ENCODE measurements at places on chromosomes 16 and 17.

- peak; percentile 57 for DNase-seq
Measured at GRCh38 chr17:46853896-46854444, 2.6 kb downstream of the WNT9B start.

- no peak for DNase-seq
Measured at GRCh38 chr17:79974566-79975497, 60.8 kb downstream of the TBC1D16 start.

DNA sequence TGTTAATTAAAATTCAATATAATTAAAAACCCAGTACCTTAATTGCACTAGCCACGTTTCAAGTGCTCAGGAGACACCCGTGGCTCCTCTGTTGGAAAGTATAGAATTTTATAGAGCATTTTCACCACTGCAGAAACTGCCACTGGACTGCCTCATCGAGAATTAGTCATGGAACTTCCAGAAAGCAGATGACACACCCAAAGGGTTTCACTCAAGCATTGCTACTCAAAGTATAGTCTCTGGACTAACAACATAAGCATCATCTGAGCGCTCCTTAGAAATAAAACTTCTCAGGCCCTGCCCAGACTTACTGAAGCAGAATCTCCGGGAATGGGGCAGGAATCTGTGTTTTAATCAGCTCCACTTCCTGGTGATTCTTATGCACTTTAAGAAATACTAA, 63.5 kb upstream of the GPR139 start:
- DNase-seq: no peak

GRCh38 chr16:62035115-62036092, 834 bp downstream of the CDH8 start:
- no peak for DNase-seq

GRCh38 chr16:10576390-10577304, 3.8 kb downstream of the EMP2 start:
- peak; percentile 54 for DNase-seq

DNA sequence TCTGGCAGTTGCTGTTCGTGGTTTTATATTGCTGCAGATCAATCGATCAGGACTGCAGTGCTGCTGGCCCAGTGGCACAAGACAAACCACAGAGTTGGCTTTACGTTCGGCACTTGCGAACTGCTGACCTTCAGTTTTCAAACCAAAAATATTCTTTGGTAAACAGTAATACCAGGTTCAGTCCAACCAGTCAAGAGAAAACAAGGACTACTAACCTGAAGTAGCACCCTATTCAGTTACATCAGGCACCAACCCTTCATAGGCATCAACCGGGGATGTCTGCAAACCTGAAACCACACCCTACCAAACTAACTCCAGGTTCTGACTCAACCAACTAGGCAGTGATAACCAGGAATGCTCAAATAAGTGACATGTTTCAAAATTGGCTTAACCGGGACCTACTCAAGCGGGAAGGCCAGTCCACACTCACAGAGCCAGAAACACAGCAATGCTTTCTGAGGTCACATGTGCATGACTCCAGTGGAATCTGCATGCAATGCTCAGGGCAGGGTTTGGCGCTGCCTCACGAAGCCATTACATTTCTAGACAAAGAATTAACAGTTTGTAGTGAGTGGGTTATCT, 91.1 kb downstream of the SMG6 start:
- peak; percentile 88 for DNase-seq

GRCh38 chr16:4358831-4359561, 7.9 kb upstream of the PAM16 start:
- peak; percentile 50 for DNase-seq

DNA sequence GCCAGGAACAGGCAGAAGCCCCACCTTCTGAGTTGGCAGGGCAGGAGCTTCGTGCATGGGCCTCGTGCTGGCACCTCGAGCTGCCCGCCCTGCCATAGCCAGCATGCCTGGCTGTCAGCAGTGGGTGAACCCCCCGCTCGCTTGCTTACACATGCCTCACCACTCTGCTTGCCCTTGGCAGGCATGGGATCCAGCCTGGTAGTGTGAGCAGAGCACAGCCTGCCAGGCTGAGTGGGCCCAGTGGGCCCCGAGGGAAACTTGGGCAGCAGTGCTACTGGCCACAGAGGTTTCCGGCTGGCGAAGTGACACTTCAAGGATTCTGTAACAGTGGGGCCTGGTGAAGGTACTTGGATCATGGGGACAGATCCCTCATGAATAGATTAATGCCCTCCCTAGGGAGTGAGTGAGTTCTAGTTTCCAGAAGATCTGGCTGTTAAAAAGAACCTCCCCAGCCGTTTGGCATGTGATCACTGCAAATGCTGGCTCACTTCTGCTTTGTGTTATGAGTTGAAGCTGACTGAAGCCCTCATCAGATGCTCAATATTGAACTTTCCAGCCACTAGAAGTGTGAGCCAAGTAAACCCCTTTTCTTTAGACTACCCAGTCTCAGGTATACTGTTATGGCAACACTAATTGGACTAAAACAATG, 114.7 kb downstream of the BCAS3 start:
- no peak for DNase-seq

GRCh38 chr16:48117217-48118105, 38.3 kb downstream of the ABCC12 start:
- DNase-seq: peak; percentile 42

GRCh38 chr17:55238931-55239297, 25.8 kb upstream of the HLF start:
- DNase-seq: peak; percentile 3

DNA sequence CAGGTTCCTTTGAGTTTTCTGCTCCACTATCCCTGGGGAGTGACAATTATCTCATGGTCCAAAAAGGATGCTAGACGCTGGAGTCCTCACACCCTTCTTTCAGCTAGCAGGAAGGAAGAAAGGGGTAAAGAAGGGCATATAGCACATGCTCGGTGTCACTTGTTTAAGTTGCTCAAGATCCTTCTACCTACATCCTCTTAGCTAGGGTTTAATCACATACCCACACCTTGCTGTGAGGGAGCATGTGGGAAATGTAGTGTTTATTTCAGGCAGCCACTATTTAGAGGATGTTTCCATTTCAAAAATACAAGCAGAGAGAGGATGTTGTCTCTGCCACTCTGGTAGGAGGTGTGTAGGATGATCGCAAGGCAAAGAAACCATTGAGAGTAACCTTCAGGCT, 4.5 kb downstream of the PRKCB start:
- no peak for DNase-seq

DNA sequence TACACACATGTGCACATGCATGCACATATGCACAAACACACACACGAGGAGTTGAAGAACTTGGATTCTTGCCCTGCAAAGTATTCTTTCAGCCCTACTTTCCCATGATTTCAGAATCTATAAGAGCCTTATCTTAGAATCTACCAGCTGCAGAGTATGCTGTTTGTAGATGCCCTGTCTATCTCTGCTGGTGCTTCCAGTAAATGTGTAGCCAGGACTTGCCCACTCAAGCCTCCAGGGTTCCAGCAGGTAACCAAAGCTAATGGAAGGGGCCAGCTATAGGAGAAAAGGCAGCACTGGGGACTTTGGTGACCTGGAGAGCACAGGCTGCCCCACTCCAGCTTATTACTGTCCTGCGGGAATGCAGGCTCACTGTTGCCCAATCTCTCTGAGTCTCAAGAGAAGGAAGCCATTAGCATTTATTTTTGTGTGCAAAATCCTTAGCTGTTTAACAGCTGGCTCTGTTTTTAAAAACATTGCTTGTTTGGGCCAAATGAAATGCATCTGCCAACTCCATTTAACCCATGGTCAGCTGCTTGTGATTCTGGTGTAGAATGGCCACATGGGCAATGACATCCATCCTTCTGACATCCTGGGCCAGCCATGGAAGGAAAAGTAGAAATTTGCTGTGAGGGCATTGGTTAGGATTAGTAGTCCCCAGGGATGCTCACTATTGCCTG, 28.6 kb upstream of the XYLT1 start:
- peak; percentile 51 for DNase-seq

- DNase-seq: no peak
Measured at GRCh38 chr17:77400445-77400870, 259.7 kb downstream of the SEC14L1 start.

DNA sequence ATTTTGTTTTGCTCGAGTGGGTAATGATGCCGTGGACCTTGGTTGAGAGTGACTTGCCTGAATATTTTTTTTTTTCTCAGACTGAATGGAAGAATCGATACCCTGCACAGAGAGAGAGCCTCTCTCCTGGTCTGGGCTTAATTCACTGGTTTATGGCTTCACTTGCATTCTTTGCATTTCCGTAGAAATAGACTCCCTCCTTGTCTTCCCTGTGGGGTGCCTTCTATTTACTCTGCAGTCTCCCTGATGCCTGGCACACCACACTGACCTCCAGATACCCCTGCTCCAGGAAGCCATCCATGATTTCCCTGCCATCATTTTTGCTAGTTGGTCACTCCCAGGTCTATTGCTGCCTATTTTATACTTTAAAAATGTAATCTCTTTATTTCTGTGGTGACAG, 238.0 kb downstream of the SNX29 start:
- DNase-seq: peak; percentile 13

DNA sequence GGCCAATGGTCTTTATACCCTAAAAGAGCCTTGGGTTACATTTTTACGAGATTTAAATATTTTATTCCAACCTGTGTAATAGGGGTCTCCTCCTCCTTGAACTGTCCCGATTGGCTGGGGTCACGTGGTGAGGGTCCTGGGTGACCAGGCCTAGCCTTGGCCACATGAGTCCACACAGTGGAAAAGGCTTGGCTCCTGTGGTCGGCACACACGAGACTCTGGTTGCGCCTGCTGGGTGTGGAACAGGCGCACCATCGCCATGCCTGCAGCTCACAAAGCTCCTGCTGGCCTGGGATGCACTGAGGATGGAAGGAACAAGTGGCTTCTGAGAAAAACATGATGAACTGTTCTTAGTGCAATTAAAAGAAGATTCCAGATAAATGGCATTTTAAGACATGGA, 103.9 kb upstream of the ZNF750 start:
- no peak for DNase-seq

- DNase-seq: no peak
Measured at GRCh38 chr16:1237990-1238389, 2.5 kb upstream of the TPSAB1 start.

- no peak for DNase-seq
Measured at GRCh38 chr16:85959686-85960085, 60.7 kb downstream of the IRF8 start.

GRCh38 chr17:39196808-39197291, 619 bp downstream of the CACNB1 start:
- DNase-seq: peak; percentile 62

DNA sequence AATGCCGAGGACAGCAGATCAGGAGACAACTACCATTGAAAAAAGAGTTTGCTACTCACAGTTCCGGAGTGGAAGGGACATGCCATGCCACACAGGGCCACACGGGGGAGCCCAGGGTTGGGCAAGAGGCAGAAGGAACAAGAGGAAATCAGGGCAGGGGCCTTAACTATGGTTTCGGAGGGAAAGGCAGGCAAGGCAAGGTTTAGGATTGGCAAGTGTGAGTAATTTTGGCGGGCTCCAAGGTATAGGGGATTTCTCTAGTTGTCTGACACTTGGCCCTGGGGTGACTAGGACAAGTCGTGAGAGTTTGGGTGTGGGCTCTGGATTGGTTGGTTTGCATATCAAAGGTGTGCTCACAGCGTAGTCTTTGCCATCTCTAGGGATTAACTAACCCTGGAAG, 27.0 kb upstream of the NTN1 start:
- DNase-seq: peak; percentile 45

GRCh38 chr17:49575679-49576087, at the start of gene NXPH3:
NXPH3 (plus strand) TSS chr17:49575871; CDS start chr17:49576220, 349 bp downstream.
- peak; percentile 68 for DNase-seq

GRCh38 chr17:75849724-75850123, 5.4 kb downstream of the WBP2 start:
- no peak for DNase-seq

- no peak for DNase-seq
Measured at GRCh38 chr16:46717692-46718091, 28.2 kb downstream of the ORC6 start.

DNA sequence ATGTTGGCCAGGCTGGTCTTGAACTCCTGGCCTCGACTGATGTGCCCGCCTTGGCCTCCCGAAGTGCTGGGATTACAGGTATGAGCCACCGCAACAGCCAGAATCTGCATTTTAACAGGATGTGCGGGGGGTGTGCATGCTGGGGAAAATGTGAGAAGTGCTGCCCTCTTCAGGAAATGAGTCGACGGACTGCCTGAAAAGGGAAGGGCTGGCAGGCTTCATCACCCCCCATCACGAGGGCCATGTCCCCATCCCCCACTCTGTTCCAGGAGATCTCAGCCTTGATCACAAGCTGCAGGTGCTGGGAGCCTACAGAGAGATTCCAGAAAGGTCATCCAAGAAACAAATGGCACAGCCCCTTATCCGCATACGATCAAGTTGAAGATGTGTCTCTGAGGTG, 195.3 kb upstream of the RPL38 start:
- no peak for DNase-seq

DNA sequence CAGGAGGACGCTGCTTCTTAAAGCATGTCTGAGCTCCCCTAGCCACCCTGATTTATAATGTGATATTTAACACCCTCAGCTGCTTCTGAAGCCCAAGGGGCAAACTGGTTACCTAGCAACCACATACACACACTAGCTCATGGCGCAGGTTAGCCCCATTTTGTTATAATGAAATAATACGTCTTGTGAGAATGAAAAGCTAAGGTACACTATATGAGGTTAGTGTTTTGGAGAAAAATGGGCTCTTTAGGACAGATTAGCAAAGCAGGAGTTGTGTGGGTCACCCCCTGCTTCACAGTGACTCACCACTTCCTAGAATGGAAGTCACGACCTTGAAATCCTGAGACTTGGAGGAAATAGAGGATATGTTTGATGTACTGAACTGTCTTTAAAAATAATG, 404.8 kb upstream of the HSBP1 start:
- peak; percentile 74 for DNase-seq

GRCh38 chr16:18041864-18042834, 294.4 kb downstream of the NPIPA8 start:
- DNase-seq: no peak

DNA sequence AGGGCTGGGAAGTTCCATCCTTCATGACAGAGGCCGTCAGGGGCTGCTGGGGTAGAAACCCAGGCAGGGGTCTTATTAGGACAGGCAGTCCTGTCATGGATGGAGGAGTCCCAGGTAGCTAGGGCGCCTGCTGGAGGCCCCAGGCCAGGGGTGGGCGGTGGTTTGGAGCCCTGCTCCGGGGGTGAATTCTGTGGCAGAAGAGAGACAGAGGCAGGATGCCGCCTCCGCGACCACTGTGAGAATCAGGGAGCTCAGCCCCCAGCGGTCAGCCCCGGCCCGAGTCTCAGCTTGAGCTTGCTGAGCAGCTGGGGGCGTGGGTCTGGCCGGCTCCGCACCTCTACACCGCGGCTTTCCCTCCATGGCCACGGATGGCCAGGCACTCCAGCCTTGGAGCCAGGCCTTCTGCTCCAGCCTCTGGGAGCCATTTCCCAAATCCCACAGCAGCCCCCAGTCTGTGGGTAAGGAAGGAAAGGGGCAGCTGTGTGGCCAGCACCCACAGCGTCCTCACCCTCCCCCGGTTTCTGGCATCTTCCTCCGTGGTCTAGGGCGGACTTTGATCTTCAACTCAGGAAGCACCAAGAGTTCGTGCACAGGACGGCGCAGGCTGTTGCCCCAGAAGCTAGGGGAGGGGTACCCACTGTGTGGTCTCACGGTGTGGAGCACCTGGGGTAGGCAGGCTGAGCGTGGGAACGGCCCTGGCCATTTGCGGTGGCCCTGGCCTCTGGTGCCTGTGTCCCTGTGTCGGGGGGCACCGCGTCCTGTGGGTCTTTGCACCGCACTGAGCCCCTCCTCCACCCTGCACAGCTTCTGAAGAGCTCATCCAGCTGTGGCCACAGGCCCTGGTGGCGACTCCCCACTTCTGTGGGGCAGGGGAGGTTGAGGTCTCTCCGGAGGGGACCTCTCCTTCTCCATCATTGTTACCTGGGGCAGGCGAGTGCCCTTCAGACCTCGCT, 14.1 kb downstream of the CD7 start:
- DNase-seq: no peak

GRCh38 chr17:78708510-78708973, 73.5 kb downstream of the CYTH1 start:
- peak; percentile 83 for DNase-seq
